HTR-8/SVneo (cell line): ENCODE measurements at places on chromosomes 6 and 20.

DNA sequence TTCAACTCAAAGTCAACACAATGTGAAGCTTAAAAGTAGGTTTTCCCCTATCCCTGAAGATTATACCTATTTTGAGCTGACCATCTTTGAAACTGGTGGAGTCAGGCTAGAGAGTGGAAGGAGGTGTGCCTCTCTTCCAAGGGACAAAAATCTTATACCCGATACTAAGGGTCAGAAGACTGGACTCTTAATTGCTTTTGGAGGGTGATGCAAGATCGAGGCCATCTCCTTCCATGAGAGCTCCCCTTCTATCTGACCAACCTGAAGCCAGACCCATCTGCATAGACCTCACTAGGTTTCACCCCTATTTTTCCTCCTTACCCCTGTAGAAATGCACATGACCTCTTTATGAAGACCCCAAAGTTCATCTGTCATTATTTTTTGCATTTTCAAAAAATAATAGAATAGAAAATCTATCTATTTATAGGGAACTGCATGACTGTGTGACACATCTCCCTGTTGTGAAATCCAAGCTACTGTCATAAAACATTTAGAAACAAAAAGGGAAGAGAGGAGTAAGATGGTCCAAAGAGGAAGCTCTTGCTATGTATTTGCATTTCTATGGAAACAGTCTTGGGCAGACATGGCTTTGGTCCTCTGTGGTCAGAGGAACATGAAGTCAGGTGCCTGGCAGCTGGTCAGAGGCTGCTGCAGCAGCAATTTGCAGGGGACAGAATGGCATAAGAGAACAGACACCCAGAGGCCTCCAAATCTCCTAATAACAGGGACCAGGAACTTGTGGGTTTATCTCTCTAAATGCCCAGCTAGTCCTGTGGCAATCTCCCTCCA is 349.2 kb downstream of the MAFB start:
- DNase-seq = no peak

GRCh38 chr20:58168843-58169242 is 59.6 kb downstream of the ANKRD60 start:
- no peak for DNase-seq

DNA sequence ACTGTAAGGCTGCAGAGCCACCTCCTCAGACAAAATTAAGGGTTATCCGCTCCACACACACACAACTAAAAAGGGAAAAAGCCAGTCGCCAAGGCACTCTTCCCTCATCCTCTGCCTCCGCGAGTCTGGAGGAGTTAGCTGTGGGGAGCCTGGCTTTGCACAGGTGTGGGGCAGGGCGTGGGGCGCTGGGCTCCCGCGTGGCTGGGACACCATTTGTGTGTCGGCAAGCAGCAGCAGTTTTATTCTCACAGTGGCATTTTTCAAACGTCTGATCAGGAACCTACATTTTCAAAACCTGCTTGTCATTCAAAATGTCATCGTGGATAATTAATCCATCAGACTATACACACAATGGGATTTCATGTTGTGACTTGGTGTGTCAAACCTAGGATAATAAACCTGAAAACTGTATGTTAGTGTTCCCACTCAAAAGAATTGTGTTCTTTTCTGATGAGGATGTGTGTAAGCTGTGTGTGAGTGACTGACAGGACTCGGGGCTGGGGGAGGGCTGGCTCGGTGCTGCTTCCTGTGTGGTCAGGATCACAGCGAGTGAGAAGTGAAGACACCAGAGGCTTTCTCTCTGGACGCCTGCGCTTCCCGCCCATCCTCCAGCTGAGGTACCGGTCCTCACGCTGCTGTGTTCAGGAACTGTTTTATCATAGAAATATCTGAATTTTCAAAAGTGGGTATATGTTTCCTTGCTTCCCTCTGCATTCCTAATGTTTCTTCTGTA is 83.1 kb downstream of the IRF4 start:
- no peak for DNase-seq

DNA sequence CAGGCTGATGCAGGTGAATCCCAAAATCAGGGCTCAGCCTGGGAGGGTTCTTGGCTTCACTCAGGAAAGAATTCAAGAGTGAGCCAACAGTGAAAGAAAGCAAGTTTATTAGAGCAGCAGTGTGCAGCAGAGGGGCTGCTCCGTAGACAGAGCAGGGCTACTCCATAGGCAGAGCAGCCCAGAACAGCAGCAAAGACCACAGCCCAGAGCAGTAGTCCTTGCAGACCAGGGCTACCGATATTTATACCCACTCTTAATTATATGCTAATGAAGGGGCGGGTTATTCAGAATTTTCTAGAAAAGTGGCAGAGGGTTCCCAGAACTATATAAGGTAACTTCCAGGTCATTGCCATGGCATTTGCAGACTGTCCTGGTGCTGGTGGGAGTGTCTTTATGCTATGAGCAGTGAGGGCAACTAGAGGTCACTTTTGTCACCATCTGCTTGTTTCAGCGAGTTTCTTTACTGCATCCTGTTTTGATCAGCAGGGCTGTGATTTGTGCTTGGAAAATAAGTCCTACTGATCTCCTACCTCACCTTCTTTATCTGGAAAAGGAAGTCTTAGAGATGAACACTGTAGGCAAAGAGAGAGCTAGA is 39.8 kb upstream of the PTPN1 start:
- no peak for DNase-seq

DNA sequence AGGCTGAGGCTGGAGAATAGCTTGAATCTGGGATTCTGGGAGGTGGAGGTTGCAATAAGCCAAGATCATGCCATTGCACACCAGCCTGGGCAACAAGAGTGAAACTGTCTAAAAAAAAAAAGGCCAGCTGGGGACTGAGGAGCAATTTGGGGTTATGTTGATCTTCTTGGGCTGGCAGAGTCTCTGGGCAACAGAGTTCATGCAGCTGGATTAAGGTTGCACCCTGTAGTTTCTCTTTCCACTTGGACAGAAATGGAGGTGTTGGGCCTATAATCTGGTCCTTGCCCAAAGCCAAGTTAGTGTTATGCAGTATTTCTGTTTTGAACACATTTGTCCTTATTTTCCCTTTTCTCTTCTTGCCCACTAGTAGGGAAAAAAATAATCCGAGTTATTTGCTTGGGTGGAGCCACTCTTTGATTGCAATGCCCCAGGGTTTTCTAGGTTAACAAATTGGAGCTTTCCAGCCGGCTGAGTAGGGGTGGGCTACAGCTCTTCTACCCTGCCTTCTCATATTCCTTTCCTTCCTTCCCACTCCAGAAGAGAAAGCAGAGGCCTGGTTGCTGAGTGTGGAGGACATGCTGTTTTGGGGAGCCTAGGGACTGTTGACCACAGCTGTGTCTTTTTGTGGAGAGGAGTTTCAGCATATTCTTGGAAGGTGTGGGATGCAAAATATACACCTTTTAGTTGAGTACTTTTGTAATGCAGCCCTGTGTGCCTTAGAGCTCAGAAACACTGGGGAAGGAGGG is 213.9 kb downstream of the SOX4 start:
- no peak for DNase-seq

DNA sequence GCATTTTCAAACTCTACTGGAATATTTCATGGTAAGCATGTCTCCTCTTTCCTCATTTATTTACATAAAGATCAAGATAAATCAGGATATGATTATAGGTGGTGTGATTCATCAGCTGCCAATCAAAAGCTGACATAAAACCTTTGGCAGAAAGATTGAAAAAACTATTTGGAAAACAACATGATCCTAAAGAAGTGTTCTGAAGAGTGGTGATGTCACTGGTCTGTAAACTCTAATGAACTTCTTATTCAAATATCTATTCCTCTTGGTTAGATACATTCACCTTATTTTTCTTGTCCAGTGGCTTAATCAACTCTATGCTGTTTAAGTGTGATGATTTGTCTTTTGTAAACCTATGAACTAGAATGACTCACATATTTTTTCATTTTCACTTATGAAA is 535.5 kb upstream of the CITED2 start:
- no peak for DNase-seq

- DNase-seq = no peak
These were observed 64.9 kb downstream of the CPNE5 start for GRCh38 chr6:36774331-36774730.

GRCh38 chr20:9078826-9079731 is 10.2 kb downstream of the PLCB4 start:
- DNase-seq = no peak

DNA sequence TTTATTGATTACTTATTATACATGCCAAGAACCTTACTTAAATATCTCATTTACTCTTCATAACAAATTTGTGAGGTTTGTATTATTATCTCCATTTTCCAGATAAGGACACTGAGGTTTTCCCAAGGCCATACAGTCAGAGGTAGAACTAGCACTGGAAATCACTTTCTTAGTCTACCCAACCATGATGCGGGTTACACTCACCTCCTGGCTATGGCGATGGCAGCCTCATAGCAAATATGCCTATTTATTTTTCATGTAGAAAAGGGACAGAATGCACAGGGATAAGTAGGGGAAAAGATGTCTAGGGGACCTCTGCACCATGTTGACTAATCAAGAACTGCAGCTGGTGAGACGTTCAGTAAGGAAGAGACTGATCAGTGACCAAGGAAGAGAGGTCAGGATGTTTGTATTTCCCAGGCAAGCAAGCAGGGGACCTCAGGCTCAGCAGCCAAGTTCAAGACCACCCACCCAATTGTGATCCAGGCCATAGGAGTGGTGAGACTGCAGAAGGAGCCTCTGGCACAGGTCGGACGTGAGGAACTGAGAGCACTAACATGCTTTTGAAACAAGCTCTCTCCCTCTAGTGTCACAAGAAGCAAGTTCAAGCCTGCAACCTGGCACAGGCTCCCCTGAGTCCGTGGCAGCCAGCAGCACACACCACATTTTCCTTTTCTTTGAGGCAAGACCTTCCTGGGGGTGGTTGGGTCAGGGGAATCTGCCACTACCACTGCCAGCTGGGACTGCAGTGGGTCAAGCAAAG is 97.8 kb downstream of the GMPR start:
- DNase-seq = no peak

DNA sequence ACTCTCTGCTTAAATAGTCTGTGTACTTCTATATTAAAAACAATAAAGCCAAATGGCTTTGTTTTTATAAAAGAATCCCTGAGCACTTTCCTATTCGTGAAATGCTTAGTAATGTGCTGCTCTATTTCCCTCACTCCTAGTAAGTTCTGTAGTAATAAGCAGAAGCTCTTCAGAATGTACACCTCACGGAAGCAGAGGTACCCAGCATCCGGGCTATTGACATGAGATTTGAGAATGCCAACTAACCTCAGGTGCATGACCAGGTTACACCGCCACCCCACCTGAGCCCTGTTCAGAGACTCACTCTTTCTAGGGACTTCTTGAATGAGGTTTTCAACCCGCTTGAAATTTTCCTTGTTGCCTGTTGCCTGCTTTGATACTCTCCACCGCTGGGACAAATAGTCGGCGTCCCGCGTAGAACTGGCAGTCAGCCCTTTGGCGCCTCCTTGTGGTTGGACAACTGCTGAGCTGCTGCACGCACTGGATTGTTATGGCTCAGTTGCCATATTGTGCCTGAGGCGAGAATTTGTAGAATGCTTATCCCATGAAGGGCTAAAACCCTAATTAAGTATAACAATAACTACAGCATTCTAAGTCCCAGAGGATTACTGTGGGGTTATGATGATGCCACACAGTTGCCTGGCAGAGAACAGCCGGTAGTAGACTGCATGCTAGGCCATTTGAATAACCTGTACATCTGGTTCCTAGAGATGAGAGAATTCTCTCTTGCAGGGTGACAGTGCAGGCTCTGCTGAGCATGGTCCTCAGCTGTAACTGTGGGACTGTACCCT is 95.4 kb downstream of the KHDC1L start:
- DNase-seq = peak; percentile 69

- no peak for DNase-seq
These were observed 14.4 kb downstream of the SRXN1 start for GRCh38 chr20:638579-638978.

DNA sequence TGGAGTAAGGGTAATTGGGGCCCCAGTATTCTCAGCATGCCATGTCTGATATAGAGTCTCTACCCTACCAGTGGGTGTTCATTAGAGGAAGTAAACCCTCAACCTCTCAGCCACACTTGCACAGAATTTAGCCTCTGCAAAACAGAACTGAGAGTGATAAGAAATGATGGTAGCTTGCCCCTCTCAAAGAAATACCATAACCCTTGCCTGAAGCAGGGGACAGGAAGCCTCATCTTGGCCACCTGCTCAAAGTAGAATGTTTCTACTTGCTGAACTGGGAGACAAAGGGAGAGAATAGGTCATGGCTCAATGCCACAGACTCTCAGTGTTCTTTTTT is 33.7 kb downstream of the SPTLC3 start:
- no peak for DNase-seq

DNA sequence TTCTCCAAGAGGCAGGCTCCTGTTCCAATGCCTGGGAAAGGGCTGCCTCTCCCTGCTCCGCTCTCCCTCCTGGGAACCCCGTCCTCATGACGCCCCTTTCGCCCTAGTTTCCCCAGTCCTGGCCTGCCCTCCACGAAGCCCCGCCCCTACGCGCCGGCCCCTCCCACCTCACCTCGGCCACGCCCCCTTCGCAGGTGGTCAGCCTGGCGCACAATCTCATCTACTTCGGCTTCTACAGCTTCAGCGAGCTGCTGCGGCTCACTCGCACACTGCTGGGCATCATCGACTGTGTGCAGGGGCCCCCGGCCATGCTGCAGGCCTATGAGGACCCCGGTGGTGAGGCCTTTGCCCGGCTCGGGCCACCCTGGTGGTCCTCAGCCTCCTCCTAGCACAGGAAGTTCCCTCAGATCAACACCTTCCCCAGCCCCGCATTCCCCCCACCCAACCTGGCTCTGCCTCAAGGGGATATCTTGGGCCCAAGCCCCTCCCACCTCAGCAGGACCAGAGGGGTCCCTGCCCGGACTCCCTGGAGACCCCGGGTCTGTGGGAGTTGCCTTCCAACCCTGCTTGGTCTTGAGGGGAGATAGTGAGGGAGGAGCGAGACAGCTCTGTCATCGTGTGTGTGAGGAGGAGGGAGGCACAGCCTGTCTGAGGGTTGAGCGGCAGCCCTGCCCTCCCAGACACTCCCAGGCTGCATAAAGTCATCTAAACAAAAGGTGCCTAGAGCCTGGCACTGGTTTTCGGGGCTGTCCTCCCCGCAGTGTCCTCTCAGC is 40.3 kb downstream of the UQCC2 start:
- DNase-seq = no peak

- no peak for DNase-seq
These were observed 250.3 kb upstream of the PLN start for GRCh38 chr6:118297821-118298220.

DNA sequence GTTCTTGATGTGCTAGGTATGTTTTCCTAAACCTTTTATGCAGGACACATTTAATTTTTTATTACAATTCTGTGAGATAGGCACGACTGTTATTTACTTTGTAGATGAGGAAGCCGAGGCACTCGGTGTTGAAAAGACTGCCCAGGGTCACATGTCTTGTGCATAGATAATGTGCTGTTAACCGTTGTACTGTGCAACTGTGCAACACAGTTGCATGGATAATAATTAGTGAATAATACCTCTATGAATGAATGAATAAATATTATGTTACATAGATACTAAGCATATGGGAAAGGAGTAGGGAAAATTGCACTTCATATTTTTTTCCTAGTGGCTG is 60.3 kb upstream of the DEK start:
- no peak for DNase-seq

- no peak for DNase-seq
These were observed 80.8 kb downstream of the GMPR start for GRCh38 chr6:16318953-16319720.
